ENCODE measurements at places on chromosomes 6 and 20. TPM values are rescaled to one million over a fixed set of nuclear protein-coding genes. Genes with fewer than 3 reads are reported as not detected.

DNA sequence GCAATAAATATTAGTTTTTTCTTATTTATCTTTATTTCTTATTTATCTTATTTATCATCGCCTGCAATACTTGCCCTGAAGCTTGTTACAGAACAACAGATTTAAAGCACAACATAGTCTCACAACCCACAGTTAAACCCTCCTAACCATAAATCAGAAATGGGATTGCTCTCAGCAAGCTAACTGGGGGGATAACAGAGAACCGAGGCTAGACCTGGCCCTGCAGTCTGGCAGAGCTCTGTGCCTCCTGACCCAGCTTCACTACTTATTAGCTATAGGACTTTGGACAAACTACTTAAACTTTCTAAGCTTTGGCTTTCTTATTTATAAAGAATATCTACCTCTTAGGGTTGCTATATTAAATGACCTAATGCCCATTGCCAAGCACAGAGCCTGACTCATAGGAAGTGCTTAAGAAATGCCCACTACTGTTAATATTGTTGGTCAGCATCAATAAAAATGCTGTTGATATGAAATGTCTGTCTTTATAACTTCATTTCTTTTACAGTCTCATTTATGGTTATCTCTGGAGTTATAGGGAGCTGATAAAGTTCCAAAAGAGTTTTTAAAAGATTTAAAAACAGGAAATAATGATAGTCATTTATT is 87.9 kb upstream of the BEND6 start:
- DNase-seq, result no peak

DNA sequence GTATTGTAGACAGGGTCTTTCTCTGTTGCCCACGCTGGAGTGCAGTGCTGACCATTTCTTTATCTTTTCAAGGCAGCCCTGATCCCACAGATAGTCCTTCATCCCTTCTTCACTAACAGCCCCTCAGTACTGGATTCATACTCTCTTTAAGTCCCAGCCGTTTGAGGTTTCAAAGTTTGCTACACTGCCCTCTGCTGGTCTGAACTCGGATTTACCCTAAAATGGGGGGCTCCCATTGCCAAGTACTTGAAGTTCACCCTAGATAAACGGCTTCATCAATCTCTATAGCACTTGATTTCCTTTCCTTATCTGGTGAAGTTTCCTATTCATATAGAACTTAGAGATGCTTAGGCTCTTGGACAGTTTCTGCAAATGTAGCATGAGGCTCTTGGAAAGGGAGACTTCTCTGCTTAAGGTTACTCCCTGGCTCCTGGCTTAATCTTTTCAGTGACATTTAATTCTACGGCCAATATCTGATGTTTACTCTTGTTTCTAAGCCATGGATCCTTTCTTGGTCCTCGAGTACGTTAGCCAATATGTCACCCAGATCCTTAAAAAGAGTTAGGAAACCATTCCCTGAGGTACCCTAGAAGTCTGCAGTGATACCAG is 21.4 kb upstream of the PREP start:
- no peak for DNase-seq

The ZSWIM3 gene
- 4.6 TPM for total RNA-seq

- DNase-seq, result no peak
These were observed 60.9 kb downstream of the TFAP2C start for GRCh38 chr20:56689852-56690485.

DNA sequence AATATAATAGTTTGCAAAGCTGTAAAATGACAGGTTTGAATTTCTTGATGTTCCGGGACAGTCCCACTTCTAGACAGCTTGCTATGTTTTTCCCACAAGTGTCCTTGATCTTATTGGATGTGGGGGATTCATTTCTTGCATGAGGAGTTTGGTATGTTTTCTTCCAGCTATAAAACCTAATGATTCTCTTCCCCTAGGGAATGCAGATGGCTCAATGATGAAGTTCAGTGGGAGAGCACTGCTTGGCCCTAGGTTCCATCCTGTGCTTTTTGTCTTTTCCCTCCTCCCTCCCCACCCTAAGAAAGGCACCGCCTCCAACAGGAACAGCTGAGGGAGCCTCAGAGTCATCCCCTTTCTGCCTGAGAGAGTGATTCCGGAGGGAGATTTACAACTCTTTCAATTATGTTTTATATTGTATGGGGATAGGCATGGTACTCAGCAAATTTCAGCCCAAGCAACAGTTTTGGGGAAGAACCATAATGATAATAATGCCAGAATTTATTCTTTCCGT is 149.2 kb downstream of the PHACTR1 start:
- no peak for DNase-seq

DNA sequence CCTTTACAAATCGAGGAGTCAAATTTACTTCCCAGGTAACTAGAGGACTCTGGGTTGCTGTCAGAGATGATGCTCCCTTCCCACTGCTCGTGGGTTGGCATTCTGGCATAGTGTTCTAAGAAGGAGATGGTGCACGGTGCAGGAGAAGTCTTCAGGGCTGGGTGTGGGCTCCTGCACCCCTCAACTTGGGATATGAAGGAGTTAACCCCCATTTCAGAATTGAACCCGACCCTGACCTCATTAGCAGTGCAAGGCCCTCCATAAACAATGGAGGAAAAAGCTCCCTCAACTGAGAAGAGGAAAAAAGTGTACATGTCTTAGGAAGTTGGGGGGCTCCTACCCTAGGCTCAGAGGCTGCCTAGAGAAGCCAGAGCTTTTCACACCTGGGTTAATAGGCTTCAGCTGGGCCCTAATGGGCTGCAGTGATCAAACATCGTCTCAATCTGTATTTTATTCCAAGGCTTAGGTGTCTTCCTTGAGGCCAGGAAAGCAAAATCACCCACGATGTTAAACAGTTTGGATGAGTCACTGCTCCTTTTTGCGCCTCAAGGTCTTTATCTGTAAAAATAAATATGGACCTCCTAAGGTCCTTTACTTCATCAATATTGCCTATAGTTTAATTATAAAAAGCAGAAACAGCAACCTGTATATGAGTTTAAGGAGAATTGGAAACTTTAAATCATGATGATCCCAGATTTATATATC is 29.4 kb downstream of the TFAP2B start:
- no peak for DNase-seq

DNA sequence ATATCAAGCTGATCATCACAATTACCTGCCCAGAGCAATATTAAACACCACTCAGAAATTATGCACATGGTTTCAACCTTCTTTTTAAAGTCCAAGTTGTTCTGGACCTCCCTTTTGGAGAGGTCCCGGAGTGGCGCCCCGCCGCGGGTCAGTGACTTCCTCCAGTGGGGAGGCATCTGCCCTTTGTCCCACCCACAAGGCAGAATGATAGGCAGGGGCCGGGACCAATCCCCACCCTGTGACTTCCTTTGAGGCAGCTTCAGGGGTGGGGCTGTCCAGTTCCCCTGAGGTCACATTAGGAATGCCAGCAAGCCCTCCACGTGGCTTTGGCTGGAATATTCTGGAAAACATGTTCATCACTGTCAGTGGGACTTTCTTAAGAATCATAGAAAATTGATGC is 207.0 kb downstream of the ANKRD60 start:
- peak; percentile 87 for DNase-seq

The HDAC2 gene
- total RNA-seq, result 41.2 TPM

The NKX2-2 gene
- total RNA-seq, result not detected

The CCDC170 gene
- 0.16 TPM for total RNA-seq

The PDE7B gene
- total RNA-seq, result 0.76 TPM

- no peak for DNase-seq
These were observed 303.9 kb upstream of the DEFB112 start for GRCh38 chr6:50353603-50354002.

GRCh38 chr6:99606656-99607415 is at the start of gene PRDM13:
PRDM13 (plus strand) TSS chr6:99606833; CDS start chr6:99607035, 202 bp downstream.
- no peak for DNase-seq

The SOX4 gene
- 16.7 TPM for total RNA-seq

DNA sequence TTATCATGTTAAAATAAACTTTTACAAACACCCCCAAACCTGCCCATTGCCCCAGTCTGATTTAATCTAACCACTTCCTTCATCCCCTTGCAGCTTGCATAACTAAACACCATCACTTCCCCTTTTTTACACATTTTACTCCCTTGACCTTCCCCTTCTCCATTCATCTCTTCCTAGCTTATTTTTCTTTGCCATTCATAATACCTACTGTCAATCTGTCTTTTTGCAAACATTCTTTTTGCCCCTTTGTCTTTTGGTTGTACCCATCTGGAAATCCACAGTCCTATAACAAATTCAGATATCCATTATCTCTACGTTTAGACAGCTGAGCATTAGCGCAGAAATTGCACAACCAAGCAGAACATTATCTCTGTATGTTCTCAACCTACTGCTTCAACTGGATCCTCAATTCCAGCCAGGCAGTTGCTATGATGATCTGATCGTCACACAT is 51.2 kb downstream of the C6orf52 start:
- DNase-seq, result no peak

DNA sequence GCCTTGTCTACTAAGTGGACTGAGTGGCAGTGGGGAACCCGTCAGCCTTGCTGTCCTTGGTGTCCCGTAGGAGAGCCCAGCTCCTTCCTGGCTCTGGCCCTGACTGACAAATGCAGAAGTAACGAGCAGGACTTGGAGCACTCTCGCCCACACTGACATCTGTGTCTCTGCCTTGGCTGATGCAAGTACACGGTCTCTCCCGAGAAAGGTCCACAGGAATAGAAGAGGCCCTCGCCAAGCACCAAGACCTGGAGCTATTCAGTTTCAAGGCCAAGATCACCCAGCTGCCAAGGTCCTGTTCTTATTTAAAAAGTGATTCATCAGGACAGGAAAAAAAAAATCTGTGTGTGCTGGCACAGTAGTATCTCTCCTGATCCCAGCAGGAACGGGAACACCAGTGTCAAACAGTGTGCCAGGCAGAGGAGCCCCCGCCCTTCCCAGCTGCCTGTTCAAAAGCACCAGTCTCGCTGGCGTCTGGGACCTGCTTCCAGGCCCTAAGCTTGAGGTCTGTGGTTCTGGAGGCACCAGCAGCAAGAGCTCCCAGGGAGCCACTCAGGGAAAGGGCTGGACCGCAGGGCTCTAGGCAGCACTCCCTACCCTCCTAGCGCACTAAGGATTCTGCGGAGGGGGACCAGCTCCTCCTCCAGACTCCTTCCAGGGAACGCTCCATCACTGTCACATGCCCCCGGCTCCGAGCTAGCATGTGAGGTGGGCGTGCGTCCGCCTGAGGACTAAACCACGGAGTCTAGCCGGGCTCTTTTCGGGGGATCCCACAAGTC is 376.9 kb downstream of the RNGTT start:
- no peak for DNase-seq

The GABRR1 gene
- total RNA-seq, result 0.52 TPM

The TXLNB gene
- total RNA-seq, result 0.48 TPM

DNA sequence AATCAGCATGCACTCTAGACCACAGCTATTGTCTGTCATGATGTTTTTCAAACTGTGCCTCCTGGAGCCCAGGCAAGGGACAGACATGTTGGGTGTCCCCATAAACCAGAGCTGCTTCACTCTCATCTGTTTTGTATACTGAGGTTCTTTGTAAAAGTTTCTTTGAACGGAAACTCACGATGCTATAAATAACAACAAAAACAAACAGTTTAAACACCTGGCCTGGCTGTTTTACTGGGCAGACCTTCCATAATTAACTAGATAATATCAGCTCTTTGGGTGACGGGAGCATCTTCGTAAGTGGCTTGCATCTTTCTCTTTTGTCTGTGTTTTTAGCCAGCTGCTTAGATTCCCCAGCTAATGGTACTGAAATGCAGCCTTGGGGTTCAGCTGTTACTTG is 190.3 kb downstream of the ZDHHC14 start:
- no peak for DNase-seq

- DNase-seq, result no peak
These were observed 1009.2 kb upstream of the GJE1 start for GRCh38 chr6:141123497-141123896.

GRCh38 chr20:13231031-13231752 is 10.1 kb downstream of the ISM1 start:
- DNase-seq, result no peak

- DNase-seq, result no peak
These were observed 495.2 kb upstream of the FLRT3 start for GRCh38 chr20:14832630-14833029.

GRCh38 chr20:63873477-63873971 is 8.5 kb downstream of the TPD52L2 start:
- DNase-seq, result peak; percentile 77

The CST4 gene
- total RNA-seq, result not detected

- no peak for DNase-seq
These were observed 64.4 kb upstream of the TFB1M start for GRCh38 chr6:155378724-155379123.

The SIGLEC1 gene
- total RNA-seq, result 3.5 TPM

The FOXS1 gene
- not detected for total RNA-seq

The OR2H2 gene
- total RNA-seq, result not detected

The HLA-G gene
- 0.80 TPM for total RNA-seq

The ULBP2 gene
- 0.76 TPM for total RNA-seq

The PI16 gene
- 2.8 TPM for total RNA-seq

Measured in suprapubic skin (tissue), 4 donors.